ENCODE measurements at places on chromosomes 3 and 15.

GRCh38 chr3:171840811-171841619, 2.1 kb upstream of the TMEM212 start:
- no peak for DNase-seq

DNA sequence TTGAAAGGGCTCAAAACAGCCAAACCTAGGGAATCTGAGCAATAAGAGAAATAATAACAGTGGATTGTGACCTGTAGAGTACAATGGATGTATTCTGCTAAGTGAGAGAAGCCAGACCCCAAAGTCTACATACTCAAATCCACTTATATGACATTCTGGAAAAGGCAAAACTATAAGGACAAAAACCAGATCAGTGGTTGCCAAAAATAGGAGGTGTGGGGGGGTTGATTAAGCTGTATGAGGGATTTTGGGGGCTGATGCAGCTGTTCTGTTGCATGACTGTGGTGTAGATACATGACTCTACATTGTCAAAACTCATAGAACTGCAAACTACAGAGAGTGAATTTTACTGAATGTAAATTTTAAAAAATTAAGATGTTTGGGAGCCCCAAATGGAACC, 20.1 kb upstream of the CGNL1 start:
- DNase-seq: no peak

DNA sequence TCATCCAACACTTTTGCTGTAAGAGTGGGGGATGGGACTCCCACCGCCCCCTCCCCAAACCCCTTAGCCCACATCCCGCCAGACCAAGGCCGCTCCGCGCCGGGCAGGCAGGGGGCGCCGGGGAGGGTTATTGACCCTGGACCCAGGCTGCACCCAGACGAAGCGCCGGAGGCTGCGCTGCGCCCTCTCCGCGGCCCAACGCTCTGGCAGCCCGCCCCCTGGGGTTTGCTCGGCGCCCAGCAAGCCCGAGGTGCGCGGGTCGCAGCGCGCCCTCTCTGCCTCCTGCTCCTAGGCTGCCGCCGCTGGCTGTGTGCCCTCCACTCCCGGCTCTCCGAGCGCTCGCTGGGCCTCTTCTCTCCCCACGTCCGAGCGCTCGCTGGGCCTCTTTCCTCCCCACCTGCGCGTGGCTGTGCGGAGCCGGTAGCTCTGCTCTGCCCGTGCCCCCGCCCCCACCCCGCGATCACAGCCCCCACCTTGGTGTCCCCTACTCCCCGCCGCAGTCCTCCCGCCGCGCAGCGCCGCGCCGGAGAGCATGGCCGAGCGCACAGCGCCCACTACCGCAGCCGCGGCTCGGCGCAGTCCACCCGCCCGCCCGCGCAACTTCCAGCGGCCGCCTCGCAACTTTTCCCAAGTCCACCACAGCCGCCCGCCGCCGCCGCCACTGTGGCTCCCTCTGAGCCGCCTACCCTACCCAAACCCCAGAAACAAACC, 1.2 kb downstream of the MECOM start:
- peak; percentile 41 for DNase-seq

DNA sequence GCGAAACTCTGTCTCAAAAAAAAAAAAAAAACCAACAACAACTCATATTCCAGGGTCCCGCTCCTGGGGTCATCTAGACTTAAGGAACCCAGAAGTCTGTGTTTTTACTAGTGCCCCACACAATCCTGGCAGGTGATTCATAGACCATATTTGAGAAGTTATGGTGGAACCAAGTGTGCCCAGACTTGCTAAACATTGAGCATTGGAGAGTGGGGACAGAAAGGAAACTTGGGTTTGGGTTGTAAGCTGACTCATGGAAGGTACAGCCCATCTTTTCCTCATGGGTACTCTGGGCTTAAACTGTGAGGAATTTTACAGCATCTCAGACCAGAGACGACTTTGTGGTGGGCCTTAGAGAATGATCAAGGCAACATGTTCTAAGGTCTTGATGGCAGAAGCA, 18.3 kb upstream of the IGF2BP2 start:
- DNase-seq: no peak

GRCh38 chr3:140052771-140053702, 118.1 kb downstream of the CLSTN2 start:
- no peak for DNase-seq

DNA sequence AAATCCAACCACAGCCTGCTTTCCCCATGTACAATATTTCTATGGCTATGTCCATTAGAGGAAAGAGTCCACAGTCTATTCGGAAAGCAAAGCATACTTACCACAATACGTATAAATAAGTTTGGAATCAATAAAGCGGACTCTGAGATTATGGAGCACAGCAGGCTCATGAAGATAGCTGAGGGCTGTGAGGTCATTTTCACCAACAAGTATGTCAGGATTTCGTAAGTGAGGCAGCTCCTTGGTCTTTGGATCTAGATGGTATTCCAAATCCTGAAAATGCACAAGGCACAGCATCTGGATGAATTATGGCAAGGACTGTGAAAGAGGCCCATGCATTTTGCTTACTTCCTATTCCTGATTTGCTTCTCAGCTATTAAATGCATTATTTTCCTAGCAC, 100.4 kb downstream of the MYO5A start:
- DNase-seq: no peak

DNA sequence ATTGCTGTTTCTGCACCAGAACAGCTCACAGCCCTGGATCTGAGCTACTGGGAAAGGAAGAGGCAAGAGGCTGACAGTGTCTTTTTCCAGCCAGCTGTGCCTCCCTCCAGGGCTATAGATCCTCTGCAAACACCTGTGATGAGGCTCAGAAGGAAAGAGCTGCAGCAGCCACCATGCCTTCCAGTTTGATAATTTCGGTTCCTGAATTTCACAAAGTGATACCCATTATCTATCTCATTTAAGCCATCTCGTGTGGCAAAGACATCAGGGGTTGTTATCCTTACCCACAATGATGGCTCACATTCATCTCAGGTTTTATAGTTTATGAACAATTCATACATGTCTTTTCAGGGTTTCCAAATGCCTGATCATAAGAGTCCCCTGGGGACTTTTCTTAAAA, 1.8 kb upstream of the LARP6 start:
- no peak for DNase-seq

GRCh38 chr3:152071924-152072323, 196.8 kb upstream of the MBNL1 start:
- DNase-seq: no peak

DNA sequence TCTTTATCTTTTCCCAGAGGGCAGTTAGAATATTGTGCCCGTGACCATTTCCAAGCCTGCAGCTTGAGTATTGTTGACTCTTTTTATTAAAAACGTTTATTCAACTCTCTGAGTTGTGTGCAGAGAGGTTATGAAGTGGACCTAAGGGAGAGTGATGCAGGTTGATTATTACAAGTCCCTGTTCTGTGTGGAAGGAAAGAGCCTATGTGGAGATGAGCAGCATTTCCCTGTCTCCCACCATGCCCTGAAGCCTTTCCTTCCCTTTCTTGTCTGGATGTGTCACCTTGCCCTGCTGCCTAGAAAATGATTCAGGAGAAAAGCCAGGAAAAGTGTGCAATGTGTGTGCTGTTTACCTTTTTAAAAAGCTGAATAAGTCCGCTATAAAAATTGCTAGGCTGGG, 19.4 kb downstream of the ZPLD1 start:
- DNase-seq: no peak

GRCh38 chr15:67824976-67825880, at the start of gene SKOR1:
SKOR1 (plus strand) TSS chr15:67825509; CDS start chr15:67825603, 94 bp downstream.
- DNase-seq: no peak

DNA sequence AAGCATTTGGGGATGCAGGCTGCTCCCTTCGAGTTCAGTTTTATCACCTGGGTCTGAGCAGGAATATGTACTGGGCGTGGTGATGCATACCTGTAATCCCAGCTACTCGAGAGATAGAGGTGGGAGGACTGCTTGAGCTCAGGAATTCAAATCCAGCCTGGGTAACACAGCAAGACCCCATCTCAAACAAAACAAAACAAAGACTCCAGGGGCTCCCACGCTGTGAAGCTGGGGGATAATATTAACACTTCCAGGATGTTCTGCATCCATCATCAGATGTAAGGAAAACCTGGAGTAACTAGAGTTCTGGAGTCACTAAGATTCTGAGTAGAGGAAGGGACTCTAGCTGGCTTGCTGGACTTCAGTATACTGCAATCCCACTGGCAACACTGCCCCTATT, 40.6 kb downstream of the LYZL4 start:
- DNase-seq: no peak

DNA sequence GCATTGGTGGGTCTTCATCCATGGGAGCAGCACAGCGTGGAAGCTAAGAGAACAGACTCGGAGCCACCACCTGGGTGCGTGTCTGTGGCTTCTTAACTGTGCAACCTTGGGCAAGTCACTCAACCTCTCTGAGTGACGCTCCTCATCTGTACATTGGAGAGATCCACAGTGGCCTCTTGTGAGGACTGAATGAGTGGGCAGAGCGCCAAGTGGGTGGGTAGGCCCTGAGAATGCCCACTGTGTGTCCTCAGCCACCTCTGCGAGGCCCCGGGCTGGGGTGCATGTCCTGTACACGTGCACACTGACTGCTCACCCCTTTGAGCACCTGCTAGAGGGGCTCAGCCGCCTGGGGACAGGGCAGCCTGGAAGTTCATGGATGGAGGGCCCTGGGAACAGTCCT, 99.6 kb upstream of the PRR23E start:
- DNase-seq: no peak

DNA sequence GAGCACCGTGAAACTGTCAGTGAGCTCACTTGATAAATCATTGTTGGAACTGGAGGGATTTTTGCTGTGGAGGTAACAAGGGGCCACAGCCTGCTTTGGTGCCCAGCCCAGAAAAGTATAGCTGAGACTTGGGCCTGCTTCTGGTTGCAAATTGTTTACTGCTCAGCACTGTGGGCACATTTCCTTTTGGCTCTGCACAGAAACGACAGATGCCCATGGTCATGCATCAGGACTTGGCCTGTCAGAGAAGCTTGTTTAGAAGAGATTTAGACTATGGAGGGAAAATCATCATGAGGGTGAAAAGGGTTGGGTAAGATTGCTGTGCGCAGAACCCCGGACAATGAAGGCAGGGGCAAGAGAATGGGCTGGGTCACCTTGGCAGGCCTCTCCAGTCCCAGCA, 286.1 kb upstream of the CTNNB1 start:
- no peak for DNase-seq

DNA sequence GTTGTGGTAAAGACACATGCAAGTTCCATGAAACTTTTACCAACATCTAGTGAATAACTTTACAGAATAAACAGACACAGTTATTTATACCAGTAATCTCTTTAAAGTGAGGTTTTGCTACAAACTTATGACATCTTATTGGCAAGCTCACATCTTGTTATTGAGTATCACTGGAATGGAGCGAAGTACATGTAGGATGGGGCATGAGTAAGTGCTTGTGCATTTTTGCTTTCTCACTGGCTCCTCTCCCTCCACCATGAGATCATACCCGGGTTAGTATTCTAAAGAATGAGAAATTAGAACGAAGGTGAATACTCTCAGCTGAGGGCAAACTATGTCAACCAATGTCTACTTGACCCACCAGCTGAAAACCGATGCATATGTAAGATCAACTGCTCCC, 193.3 kb upstream of the ZNF717 start:
- DNase-seq: no peak

GRCh38 chr15:67670647-67671305, 128.3 kb downstream of the MAP2K5 start:
- no peak for DNase-seq

GRCh38 chr3:41598402-41599126, 363.3 kb downstream of the ULK4 start:
- DNase-seq: no peak

- DNase-seq: no peak
These were observed 1.0 kb downstream of the TSC22D2 start for GRCh38 chr3:150409125-150409511.

DNA sequence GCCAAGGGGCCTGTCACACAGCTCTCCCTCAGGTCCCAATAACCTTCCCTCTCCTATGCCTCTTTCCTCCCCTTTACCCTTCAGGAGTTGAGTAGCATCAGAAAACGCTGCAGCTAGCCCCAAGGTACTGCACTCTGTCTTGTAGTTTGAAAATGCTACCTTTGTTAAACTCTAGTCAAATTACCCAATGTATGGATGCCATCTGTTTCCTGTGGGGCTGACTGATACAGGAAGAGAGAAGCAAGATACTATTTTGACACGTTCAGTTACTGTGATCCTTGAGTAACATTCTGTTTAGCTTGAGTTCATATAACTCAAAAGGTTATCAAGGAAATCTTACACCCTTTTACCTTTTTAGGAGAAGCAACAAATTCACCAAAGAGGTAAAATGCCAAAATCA, 493.1 kb downstream of the FHIT start:
- no peak for DNase-seq

GRCh38 chr3:128297401-128298138, 144.3 kb downstream of the EEFSEC start:
- DNase-seq: no peak

DNA sequence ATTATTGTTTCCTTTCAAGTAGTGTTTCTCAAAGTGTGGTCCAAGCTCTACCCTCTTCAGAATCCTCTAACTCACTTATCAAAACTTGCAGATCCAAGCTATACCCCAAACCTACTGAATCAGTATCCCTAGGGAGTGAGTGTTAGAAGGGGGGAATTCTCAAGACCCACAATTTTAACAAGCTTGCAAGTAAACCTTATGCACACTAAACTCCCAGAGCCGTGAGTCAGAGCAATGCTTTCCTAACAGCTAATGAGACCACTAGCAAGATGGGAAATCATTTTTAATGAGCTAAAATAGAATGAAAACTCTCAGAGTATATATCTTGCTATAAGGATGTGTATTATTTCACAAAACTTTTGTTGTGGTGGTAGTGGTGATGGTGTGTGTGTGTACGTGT, 41.1 kb upstream of the SRGAP3 start:
- no peak for DNase-seq

DNA sequence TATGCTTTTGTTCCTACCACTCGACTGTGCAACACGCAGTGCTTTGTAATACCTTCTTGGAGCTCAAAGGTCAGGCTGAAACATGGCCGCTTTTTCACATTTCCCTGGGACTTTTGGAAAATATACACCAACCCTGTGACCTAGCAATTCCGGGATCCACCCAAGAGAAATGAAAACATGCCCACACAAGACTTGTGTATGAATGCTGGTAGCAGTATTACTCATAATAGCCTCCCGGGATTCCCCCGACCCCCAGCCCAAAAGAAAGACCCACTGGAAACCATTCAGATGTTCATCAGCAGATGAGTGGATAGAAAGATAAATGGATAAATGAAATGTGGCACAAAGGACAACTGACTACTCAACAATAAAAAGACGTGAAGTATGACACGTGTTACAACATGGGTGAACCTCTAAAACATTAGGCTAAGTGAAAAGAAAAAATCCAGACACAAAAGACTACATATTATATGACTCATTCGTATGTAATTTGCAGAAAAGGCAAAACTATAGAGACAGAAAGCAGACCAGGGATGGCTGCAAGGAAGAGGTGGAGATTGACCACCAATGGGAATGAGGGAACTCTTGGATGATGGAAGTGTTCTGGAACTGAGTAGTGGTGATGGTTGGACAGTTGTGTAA, 104.1 kb downstream of the PGPEP1L start:
- DNase-seq: no peak

- DNase-seq: no peak
These were observed 577.7 kb downstream of the FOXP1 start for GRCh38 chr3:71005702-71006321.

DNA sequence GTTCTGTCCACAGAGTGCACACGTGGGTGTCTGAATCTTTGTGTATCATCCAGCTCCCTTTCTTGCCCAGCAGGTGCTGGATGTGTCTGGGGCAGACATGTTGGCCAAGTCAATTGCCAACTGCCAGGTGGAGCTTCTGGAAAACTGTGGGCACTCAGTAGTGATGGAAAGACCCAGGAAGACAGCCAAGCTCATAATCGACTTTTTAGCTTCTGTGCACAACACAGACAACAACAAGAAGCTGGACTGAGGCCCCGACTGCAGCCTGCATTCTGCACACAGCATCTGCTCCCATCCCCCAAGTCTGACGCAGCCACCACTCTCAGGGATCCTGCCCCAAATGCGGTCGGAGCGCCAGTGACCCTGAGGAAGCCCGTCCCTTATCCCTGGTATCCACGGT, 12.5 kb upstream of the RPP14 start:
- no peak for DNase-seq

Data from NCI-H1048 (cell line).